ENCODE measurements at places on chromosomes 6 and 20. TPM values are rescaled to one million over a fixed set of nuclear protein-coding genes. Genes with fewer than 3 reads are reported as not detected.
A peak's percentile ranks its signal among the peaks of the same experiment; 100 is the strongest.

DNA sequence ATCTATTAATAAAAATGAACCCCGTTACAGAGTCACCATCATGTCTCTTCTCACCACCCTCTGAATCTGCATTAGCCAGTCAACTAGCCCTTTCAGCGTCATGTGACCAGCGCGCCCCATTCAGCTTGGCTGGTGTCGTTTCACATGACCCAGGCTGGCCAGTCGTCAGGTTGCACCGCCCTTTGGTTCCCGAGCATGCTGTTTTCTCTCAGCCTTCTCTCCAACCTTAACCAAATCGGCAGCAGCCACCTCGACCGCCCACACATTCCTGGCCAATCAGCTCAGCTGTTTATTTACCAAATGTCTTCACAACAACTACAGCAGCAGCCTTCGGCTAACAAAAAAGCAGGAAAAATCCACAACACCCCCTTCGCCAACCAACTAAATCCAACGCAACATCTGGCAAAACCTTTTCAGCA, 5.6 kb downstream of the SRSF3 start:
- DNase-seq = no peak

DNA sequence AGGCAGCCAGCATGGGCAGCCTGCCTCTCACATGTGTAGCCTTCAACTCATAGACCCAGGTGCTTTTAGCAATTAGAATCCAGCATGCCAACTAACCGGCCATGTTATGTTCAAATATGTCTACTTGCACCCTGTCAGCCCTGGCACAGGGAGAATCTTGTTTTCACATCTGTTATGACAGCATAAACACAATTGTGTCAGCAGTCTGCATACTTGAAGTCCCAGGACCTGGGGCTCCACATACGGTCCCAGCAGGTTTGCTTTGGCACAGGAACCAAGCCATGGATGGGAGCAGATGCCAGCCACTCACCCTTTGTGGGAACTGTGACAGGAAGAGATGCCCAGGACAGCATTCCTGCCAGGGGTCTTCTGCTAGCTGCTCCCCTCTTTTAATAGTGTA, 67.2 kb upstream of the SYNDIG1 start:
- DNase-seq = no peak

- DNase-seq = no peak
Observed at GRCh38 chr20:51659491-51660050, 108.6 kb downstream of the ATP9A start.

- no peak for DNase-seq
Observed at GRCh38 chr20:58458342-58459057, 56.7 kb downstream of the APCDD1L start.

DNA sequence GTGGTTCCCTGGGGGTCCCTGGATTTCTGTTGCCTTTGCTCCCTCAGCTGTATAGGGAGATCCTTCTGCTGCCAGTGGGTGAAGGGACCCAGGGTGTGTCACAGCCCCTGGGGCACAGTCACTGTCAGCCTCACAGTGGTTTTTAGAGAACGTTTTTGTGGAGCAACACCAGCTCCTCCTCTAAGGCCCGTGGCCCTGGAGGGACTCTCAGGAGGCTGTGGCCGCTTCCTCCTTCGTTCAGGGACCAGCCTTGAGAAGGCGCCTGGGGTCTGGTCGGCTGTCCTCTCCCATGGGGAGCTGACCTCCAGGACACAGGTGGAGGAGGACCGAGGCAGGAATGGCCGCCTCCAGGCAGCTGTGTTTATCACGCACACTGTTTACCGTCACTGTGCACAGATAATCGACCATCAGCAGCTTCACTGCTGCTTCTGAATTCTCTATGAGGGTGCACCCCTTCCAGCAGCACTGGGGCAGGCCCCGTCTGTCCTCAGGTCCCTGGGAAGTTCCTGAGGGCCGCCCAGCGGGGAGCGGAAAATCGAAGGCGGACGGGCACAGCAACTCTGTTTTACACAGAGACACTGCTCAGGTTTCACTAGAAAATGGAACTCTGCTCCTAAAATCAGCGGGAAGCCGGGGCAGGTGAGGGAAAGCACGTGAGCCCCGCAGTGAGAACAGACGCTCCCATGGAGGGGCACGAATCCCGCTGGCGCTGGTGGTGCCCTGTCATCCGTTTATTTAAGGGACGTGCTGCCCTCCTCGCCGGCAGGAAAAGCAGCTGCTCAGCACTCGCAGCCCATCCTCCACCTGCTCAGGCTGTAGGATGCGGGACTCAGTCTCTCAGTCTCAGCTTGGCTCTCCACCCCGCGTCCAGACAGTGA, 10.4 kb upstream of the FRMD1 start:
- DNase-seq = no peak

- peak; percentile 53 for DNase-seq
Observed at GRCh38 chr6:128519132-128519930, 1.1 kb downstream of the PTPRK start.

ANGPT4 gene
- not detected for total RNA-seq

Measured in PC-9 (cell line).